Calu3 (cell line): ENCODE measurements at places on chromosomes 2 and 18.
A peak's percentile ranks its signal among the peaks of the same experiment; 100 is the strongest.

DNA sequence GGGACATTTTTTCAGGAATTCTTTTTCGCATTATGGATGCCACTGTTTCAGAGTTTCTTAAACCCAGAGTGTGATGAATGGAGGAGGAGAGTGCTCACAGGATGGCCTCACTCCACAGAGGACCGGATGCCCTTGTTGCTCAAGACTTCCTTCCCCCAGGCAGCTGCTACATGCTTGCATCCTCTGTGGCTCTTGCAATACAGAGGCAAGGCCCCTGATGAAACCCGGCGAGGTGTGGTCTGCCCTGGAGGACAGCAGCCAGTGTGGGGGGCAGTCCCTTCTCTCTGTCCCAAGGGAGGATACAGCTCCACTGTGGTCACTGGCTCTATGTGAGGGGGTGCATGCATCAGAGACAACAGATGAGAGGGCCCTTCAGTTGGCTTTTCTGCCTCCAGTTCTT, 109.6 kb downstream of the SH3RF3 start:
- peaks cover 5% of the 10 kb centered on the region for H3K36me3 ChIP-seq
- peaks cover 71% of the 10 kb centered on the region for H3K27me3 ChIP-seq
- H3K4me3 ChIP-seq, result no peak overlapping the region
- no peak for DNase-seq
- no peak overlapping the region for H3K27ac ChIP-seq
- peaks cover 17% of the 10 kb centered on the region for H3K4me1 ChIP-seq

DNA sequence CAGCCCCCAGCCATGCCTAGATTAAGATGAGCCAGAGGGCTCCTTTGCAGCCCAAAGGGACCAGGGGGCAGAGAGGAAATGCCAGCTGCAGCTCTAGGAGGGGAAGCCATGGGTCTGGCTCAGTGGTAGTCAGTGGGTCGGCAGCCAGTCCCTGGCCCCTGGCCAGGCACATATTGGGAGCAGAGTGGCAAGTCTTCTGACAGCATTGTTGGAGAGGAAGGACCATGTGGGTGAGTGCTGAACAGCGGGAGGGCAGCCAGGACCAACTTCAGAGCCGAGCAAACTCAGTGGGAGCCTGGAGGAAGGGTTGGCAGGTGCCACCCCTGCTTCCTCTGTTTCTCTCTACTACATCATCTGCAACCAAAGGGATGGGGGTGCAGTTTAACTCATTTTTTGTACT, 140.5 kb upstream of the PELI1 start:
- no peak overlapping the region for H3K27ac ChIP-seq
- H3K36me3 ChIP-seq, result no peaks in the 10 kb centered on the region
- no peaks in the 10 kb centered on the region for H3K27me3 ChIP-seq
- H3K4me1 ChIP-seq, result no peaks in the 10 kb centered on the region

DNA sequence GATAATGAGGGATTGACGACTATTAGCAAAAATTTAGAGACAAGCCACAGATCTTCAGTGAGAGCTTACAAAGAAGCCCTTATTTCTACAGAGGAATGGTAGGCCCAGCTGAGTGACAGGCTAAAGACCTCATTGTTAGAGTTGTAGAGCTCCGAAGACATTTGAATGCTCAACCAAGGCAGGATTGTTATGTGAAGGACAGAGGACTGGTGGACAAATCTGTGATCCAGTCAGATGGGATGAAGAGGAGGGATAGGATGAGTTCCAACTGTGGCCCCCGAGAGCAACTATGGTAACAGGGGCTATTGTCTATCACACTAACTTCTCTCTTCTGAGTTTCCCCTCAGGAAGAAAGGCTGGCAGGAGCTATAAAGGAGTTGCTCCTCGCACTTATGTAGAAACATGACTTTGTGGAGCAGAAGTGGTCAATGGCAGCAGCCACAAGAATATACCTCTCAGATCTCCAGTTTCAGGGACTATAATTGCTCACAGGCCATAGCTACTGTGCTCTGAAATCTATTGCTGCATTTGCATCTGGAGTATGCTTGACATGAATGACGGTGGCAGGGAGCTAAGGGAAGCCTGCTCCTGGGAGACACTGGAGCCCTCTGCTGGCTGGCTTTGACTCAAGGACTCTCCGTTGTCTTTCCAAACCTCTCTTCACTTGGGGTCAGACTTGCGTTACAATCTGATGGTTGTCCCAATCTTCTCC, 50.3 kb upstream of the GREB1L start:
- H3K36me3 ChIP-seq, result no peaks in the 10 kb centered on the region
- DNase-seq, result peak; percentile 68
- no peaks in the 10 kb centered on the region for H3K27me3 ChIP-seq
- no peak overlapping the region for H3K4me3 ChIP-seq
- H3K4me1 ChIP-seq, result peaks cover 11% of the 10 kb centered on the region

- H3K27me3 ChIP-seq, result no peaks in the 10 kb centered on the region
- DNase-seq, result no peak
- peaks cover 18% of the 10 kb centered on the region for H3K4me1 ChIP-seq
- H3K27ac ChIP-seq, result no peak overlapping the region
These were observed 22.9 kb upstream of the MGAT4A start for GRCh38 chr2:98753801-98754200.

DNA sequence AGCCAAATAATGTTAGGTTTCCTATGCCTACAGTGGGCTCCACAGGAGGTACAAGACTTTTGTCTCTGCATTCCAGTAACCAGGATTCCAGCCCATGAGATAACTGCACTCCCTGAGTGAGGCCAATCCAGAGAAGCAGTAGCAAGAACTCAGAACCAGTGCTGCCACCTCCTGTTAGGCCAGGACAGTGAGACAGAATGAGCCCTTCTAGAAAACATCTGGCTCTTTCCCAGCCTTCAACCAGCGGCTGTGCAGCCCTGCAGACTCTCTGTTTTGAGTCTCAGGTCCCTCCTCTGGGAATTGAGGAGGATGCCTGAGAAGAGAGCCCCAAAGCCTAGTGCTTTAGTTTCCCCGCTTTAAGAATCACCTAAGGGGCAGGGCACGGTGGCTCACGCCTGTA, 44.2 kb downstream of the ARID5A start:
- H3K4me3 ChIP-seq, result no peak overlapping the region
- no peak overlapping the region for H3K27ac ChIP-seq
- peaks cover 5% of the 10 kb centered on the region for H3K4me1 ChIP-seq
- H3K27me3 ChIP-seq, result no peaks in the 10 kb centered on the region
- peak; percentile 66 for DNase-seq

DNA sequence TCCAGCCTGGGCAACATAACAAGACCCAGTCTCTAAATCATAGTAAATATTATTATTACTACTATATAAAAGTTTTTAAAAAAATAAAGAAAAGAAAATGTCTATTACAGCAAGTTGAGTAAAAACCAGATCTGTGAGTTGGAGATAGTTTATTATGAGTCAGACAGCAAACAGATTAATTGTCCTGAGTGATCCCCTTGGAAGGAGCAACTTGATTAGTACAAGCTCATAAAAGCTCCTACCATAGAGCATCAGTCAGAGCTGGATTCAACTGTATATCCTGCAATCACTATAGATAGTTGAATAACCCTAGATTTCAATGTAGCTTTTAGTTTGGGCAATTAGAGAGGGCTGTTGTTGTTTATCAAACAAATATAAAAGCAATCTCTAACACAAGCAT, 84.1 kb downstream of the TRABD2A start:
- no peak overlapping the region for H3K4me3 ChIP-seq
- no peaks in the 10 kb centered on the region for H3K36me3 ChIP-seq
- no peak overlapping the region for H3K27ac ChIP-seq
- DNase-seq, result no peak

GRCh38 chr2:197296835-197297234, 13.7 kb downstream of the ANKRD44 start:
- DNase-seq, result no peak
- H3K36me3 ChIP-seq, result no peaks in the 10 kb centered on the region
- peaks cover 9% of the 10 kb centered on the region for H3K4me1 ChIP-seq
- H3K27me3 ChIP-seq, result no peaks in the 10 kb centered on the region
- H3K27ac ChIP-seq, result no peak overlapping the region
- H3K4me3 ChIP-seq, result no peak overlapping the region

DNA sequence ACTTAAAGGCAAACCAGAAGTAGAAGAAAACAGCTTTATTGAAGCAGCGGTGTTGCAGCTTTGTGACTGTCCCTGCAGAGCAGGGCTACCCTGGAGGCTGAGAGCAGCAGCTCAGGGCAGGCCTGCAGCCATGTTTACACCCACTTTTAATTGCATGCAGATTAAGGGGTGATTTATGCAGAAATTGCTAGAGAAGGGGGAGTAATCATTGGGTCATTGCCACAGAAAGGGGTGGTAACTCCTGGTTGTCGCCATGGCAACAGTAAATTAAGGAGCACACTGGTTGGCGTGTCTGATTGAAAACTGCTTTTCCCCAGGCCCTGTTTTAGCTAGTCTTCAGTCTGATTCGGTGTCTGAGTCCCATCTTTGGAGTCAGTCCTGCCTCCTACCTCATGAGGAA, 195.4 kb upstream of the HDAC4 start:
- no peak overlapping the region for H3K4me3 ChIP-seq
- H3K36me3 ChIP-seq, result no peaks in the 10 kb centered on the region
- H3K27ac ChIP-seq, result no peak overlapping the region
- peaks cover 56% of the 10 kb centered on the region for H3K27me3 ChIP-seq
- no peak for DNase-seq

DNA sequence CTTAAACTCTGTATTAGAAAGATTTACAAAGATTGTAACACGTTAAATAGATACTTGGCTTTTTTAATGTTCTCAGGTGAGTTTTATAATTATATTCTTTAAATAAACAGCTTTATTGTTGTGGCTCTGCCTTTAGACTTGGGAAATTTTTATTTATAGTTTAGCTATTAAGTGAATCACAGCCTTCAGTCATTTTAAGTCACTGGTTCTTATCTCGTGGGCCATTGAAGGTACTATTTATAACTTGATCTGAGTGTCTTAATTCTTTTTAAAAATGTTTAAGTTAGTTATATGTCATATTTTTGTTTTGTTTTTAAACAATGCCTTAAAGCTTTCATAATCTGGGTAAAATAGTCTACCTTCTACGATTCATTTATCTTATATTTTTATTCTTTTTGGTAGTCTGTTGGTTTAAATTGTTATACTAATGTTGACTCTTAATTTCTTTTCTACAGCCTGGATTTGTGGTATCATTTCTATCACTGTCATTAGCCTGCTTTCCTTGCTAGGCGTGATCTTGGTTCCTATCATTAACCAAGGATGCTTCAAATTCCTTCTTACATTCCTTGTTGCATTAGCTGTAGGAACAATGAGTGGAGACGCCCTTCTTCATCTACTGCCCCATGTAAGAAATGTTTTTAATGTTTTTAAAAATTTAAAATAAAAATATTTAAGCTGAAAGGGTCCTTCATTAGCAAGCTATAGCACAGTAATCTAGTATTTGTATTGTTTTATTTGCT, 49.3 kb downstream of the SLC39A10 start:
- H3K27me3 ChIP-seq, result no peaks in the 10 kb centered on the region
- H3K27ac ChIP-seq, result no peak overlapping the region
- no peaks in the 10 kb centered on the region for H3K36me3 ChIP-seq
- no peak overlapping the region for H3K4me3 ChIP-seq
- no peaks in the 10 kb centered on the region for H3K4me1 ChIP-seq
- DNase-seq, result no peak

- H3K4me3 ChIP-seq, result no peak overlapping the region
- peaks cover 11% of the 10 kb centered on the region for H3K4me1 ChIP-seq
- peak; percentile 19 for DNase-seq
- H3K36me3 ChIP-seq, result no peaks in the 10 kb centered on the region
These were observed 207.6 kb upstream of the CCDC150 start for GRCh38 chr2:196431957-196432356.

DNA sequence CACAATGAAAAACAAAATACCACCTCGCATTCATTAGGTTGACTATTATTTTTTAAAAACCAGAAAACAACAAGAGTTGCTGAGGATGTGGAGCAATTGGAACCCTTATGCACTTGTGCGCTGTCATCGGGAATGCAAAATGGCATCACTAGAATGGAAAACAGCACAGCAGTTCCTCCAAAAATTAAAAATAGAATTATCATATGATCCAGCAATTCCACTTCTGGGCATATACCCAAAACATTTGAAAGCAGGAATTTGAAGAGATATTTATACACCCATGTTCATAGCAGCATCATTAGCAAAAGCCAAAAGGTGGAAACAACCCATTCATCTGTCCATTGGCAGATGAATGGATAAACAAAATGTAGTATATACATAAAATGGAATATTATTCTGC, 11.9 kb upstream of the NMUR1 start:
- peaks cover 28% of the 10 kb centered on the region for H3K27me3 ChIP-seq
- no peak overlapping the region for H3K4me3 ChIP-seq
- no peak for DNase-seq
- H3K4me1 ChIP-seq, result no peaks in the 10 kb centered on the region
- no peaks in the 10 kb centered on the region for H3K36me3 ChIP-seq
- no peak overlapping the region for H3K27ac ChIP-seq

GRCh38 chr2:233837694-233838229, 16.6 kb downstream of the HJURP start:
- H3K27me3 ChIP-seq, result no peaks in the 10 kb centered on the region
- no peak overlapping the region for H3K27ac ChIP-seq
- H3K4me1 ChIP-seq, result peaks cover 55% of the 10 kb centered on the region
- peaks cover 84% of the 10 kb centered on the region for H3K36me3 ChIP-seq

- H3K27me3 ChIP-seq, result peaks cover 34% of the 10 kb centered on the region
- no peak for DNase-seq
- no peaks in the 10 kb centered on the region for H3K4me1 ChIP-seq
- no peaks in the 10 kb centered on the region for H3K36me3 ChIP-seq
- no peak overlapping the region for H3K4me3 ChIP-seq
These were observed 198.6 kb downstream of the HAUS1 start for GRCh38 chr18:46302528-46303485.

GRCh38 chr2:242020196-242021004, 150.9 kb downstream of the RTP5 start:
- peaks cover 8% of the 10 kb centered on the region for H3K4me1 ChIP-seq
- H3K27ac ChIP-seq, result no peak overlapping the region
- peak overlapping the region; percentile 8 for H3K4me3 ChIP-seq
- peak; percentile 46 for DNase-seq

- H3K4me1 ChIP-seq, result peaks cover 30% of the 10 kb centered on the region
- H3K27me3 ChIP-seq, result no peaks in the 10 kb centered on the region
- DNase-seq, result no peak
- no peaks in the 10 kb centered on the region for H3K36me3 ChIP-seq
- H3K4me3 ChIP-seq, result no peak overlapping the region
These were observed 131.4 kb upstream of the HAAO start for GRCh38 chr2:42923580-42924417.

- H3K27me3 ChIP-seq, result no peaks in the 10 kb centered on the region
- no peak overlapping the region for H3K4me3 ChIP-seq
- no peak for DNase-seq
- H3K36me3 ChIP-seq, result no peaks in the 10 kb centered on the region
These were observed 80.5 kb upstream of the SPATS2L start for GRCh38 chr2:200225951-200226350.
